Amniotic epithelial cell (primary cell): ENCODE measurements at places on chromosomes 4 and X.

DNA sequence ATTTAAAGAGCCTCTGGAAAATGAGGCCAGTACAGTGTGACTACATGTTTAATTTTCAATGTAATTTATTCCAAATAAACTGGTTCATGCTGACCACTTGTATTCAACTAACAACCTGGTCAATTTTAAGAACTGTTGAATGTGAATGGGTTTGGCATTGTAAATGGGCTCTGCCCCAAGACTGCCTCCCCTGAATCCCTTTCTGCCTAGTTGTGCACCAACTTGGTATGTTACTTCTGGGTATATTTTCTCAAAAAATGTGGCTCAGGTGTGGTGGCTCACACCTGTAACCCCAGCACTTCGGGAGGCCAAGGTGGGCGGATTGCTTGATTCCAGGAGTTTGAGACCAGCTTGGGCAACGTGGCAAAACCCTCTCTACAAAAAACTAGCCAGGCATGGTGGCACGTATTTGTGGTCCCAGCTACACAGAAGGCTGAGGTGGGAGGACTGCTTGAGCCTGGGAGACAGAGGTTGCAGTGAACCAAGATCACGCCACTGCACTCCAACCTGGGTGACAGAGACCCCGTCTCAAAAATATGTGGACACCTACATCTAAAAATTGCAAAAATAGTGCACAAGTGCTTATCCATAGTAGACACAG lies 7.2 kb downstream of the RPL9 start:
- no peak for DNase-seq

- no peak for DNase-seq
Measured at GRCh38 chrX:108426262-108426661, 12.0 kb downstream of the COL4A6 start.

- DNase-seq = peak; percentile 25
Measured at GRCh38 chr4:6235901-6236640, 33.6 kb upstream of the WFS1 start.

- DNase-seq = no peak
Measured at GRCh38 chrX:137432609-137433008, 133.3 kb upstream of the ZIC3 start.

- no peak for DNase-seq
Measured at GRCh38 chrX:23930894-23931604, 23.2 kb downstream of the CXorf58 start.

DNA sequence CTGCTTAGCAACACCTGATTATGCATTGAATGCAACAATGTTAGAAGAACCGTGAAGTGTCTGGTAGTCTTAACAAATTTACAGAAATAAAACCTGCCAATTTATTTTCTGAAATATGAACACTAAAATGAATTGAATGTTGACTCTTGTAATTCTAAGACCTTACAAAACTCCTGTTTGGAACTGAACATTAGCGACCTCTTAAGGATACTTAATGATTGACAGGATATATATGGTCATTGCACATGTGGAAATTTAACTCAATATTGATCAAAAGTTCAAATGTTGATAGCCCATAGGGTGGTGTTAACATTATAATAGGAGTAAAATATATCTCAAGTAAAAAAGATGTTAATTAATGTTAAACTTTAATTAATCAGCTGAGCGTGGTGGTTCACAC lies 79.1 kb downstream of the TECRL start:
- DNase-seq = no peak

- peak; percentile 96 for DNase-seq
Measured at GRCh38 chr4:155604718-155605626, 61.7 kb upstream of the GUCY1A1 start.

GRCh38 chr4:178958725-178959440 lies 1516.6 kb upstream of the AGA start:
- no peak for DNase-seq
